ENCODE measurements at places on chromosomes 1 and 21.

DNA sequence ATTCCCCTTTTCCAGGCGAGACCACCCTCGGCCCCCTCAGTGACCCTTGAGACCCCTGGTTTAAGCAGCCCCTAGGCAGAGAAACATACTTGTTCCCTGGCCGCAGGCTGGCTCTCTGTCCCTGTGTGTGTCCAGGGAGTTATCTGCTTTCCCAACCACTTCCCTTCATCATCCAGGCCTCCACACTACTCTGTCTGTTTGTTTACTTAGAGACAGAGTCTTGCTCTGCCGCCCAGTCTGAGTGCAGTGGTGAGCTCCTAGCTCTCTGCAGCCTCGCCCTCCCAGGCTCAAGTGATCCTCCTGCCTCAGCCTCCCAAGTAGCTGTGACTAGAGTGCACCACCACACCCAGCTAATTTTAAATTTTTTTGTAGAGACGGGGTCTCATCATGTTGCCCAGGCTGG lies 5.8 kb upstream of the VWA1 start:
- no peak for DNase-seq

GRCh38 chr1:100506217-100506616 lies 31.7 kb upstream of the GPR88 start:
- no peak for DNase-seq

DNA sequence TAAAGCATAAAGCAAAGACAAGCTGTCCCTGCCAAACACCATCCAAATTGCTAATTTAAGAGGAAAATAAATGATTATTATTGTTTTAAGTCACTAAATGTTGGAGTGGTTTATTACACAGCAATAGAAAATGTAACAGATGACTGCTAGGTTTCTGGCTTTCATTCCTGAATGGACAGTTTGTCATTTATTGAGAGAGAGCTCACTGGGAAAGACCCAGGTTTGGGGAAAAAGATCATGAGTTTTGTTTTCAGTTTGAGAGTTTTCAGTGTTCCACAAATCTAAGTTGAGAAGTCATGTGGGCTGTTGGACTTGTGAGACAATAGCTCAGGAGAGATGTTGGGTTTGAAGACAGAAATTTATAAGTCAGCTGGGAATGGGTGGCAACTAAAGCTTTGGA lies 5.4 kb downstream of the GPA33 start:
- no peak for DNase-seq

DNA sequence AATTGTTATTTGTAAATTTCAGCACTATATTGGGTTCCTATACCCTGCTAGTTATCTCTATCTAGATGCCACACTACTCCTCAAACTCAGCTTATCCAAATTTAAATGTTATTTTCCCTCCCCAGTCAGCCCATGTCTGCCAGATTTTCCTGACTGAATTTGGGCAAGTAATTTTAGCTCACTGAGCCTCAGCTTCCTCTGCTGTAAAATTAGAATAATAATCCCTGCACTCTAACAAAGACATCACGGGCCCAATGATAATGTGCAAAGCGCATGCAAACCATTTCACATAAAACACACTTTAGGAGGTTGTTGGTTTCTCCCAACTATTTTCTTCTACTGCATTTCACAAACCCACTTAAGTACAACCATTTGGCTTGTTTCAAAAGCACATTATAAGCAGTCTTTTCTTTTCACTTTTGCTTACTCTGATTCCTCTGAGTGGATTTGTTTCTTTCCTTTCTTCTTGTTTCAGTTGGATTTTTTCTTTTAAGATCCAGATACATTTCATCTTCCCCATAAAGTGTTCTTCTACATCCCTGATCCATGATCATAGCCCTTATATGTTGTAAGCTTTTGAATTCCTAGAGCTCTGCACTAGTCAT lies 152.8 kb upstream of the DPT start:
- DNase-seq: no peak

- DNase-seq: no peak
Measured at GRCh38 chr1:189783456-189783855, 694.2 kb downstream of the BRINP3 start.

- no peak for DNase-seq
Measured at GRCh38 chr21:35738347-35738961, 321.9 kb downstream of the SETD4 start.

GRCh38 chr1:25566730-25567341 lies 23.4 kb downstream of the LDLRAP1 start:
- DNase-seq: peak; percentile 26
